ENCODE measurements at places on chromosomes 5 and 9.

DNA sequence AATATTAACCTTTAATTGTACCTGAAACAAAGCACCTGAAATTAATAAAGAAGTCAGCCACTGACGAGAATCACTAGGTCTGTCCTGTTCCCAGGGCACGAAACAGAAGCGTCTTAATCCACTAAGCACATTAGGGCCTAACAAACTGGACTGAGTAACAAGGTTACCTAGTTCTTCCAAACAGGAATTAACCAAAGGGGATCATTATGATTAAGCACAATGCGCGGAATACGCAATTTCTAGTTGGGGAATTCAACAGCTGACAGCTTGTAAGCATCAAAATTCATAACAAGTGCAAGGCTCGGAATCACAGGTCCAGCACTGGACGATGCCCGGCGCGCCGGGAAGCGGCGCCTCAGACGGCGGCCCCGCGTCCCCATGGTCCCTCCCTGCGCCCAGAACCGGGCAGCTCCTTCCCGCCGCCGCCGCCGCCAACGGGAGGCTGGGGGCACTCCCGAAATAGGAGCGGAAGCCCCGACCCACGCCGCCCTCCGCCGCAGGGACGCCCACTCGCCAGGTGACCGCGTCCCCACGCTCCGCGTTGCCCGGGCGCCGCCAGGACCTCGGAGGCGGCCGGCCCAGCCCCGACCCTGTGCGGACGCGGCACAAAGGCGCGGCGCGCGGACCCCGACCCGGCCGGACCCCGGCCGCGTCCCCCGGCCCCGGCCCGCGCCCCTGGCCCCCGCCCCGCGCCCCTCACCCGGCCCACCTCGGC lies 898 bp downstream of the CAMSAP1 start:
- DNase-seq: peak; percentile 52

DNA sequence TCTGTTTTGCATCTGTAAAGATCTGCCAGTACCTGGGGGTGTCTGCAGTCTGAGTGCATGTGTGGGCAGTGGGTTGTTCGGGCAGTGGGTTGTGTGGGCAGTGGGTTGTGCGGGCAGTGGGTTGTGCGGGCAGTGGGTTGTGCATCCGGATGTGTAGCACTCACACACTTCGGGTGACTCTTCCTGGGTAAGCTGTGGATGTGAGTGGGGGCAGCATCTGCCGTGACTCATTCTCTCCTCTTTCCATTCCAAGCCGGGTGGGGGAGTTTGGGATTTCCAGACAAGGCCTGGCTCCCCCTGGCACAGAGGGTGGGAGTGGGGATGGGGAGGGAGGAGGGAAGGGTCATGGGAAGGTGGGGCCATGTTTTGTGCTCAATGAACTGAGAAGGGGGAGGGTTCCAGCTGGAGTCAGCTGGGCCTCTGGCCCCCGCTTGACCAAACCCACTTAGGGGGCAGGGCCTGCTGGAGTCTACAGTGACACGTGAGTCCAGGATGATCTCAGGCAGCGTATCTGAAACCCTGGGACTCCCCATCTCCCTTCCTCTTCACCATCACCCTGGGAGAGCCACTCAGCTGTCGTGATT lies 8.3 kb downstream of the CRB2 start:
- peak; percentile 29 for DNase-seq

GRCh38 chr5:172644711-172645110 lies 3.6 kb downstream of the NEURL1B start:
- DNase-seq: no peak

DNA sequence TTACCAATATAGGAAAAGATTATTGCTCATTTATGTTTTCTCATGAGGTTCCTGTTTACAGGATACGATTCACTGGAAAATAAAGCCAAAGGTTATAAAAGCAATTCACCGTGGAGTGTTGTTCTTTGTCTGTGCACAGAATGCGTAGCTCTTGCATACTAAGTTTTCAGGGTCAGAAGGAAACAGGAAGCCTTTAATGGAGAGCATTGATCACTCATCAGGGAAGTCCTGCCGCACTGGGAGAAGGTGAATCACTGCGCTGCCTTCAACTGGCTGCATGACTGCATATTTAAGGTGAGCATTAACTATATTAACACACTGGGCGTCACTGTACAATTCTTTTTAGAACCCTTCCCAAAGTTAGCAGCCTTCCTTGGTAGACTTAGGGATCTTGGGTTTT lies 74.1 kb upstream of the SYK start:
- DNase-seq: no peak

DNA sequence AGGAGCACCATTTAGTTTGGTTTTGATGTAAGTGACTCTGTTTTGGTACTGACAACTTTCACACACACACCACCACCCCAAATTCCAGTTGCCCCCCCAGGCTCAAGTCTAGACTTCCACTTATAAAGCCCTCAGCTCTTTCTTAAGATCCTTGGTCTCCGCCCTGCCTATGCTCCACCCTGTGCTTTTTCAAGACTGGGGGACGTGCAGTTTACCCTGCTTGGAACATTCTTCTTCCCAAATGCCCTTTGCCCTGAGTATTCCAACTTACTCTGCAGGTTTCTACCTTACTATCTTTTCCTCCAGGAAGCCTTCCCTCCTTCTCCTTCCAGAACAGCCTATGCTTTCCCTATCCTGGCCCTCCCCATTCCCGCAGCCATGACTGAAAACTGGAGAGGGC lies 1.5 kb upstream of the TRIM14 start:
- no peak for DNase-seq

GRCh38 chr9:95504053-95504963 lies 12.5 kb downstream of the PTCH1 start:
- DNase-seq: no peak

- DNase-seq: no peak
Measured at GRCh38 chr9:114827641-114828302, 21.9 kb upstream of the TNFSF15 start.

- peak; percentile 38 for DNase-seq
Measured at GRCh38 chr9:99231711-99232110, 9.6 kb downstream of the SEC61B start.

DNA sequence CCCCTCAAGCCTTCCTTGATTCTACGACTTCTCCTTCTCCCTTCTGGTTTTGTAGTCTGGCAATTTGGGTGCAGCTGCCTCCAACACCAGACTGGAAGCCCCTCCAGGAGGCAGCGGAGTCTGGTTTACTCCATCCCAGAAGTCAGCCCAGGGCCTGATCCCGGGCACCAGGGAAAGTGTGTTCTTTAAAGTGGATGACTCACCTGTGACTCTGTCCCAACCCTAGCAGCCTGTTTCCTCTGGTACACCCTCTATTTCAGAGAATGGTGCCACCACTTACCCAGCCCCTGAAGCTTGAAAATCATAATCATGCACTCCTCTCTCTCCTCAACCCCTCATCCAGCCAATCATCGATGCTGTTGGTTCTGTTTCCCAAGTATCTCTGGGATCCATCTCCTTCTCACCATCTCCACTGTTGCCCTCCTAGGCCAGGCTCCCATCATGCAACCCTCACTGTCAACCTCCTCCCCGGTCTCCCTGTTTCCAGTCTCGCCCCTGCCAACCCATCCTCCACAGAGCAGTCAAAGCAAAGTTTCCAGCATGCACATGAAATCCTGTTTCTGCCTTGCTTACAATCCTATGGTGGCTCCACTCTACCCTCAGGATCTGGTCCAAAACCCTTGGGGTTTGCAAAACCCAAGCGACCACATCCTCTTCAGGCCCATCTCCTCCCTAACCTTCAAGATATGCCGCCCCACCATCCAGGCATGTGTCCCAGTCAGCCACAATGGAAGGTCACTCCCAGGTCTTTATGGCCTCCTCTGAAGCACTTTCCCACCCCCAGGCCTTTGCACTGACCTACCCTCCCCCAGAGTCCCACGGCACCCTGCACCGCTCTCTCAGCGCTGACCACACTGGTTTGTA lies 10.5 kb downstream of the LHX6 start:
- DNase-seq: peak; percentile 66

DNA sequence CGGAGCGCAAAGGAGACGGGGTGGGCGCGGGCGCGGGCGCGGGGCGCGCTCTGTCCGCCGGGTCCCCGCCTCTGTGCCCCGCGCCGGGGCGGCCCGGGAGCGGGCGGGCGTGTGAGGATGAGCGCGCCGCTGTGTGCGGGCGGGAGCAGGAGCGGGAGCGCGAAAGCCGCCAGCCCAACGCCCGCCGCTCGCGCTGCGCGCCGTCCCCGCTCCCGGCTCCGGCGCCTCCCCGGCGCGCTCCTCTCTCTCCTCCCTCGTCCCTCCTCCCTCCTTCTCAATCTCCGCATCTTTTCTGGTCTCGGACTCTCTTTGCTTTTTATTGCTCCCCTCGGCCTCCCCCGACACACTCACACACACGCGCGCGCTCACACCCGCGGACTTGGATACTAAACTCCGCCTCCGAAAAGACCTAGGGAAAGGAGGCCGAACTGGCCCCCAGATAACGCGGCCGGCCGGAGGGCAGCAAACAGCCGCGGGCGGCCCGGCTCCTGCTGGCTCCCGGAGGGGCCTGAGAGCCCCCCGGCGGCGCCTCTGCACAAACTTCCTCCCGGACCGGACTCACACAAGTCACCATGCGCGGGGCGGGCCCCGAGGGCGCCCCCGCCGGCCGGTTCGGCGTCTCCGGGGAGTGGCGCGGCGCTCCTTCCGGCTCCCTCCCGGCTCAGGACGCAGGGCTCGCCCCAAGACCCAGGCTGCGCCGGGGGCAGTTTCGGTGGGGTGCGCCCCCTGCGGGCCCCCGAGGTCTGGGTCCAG lies at the start of gene FIBCD1:
Gene FIBCD1, minus strand, starts transcription at position 596 of the 753 bp plus-strand sequence. CDS start 640 bp downstream, outside the sequence.
- DNase-seq: peak; percentile 45

Measured in myocyte (in vitro differentiated cells).